Muscle of arm (tissue), 14 donors: ENCODE measurements at places on chromosomes 1 and 21. TPM values are rescaled to one million over a fixed set of nuclear protein-coding genes. Genes with fewer than 3 reads are reported as not detected.
A peak's percentile ranks its signal among the peaks of the same experiment; 100 is the strongest.

DNA sequence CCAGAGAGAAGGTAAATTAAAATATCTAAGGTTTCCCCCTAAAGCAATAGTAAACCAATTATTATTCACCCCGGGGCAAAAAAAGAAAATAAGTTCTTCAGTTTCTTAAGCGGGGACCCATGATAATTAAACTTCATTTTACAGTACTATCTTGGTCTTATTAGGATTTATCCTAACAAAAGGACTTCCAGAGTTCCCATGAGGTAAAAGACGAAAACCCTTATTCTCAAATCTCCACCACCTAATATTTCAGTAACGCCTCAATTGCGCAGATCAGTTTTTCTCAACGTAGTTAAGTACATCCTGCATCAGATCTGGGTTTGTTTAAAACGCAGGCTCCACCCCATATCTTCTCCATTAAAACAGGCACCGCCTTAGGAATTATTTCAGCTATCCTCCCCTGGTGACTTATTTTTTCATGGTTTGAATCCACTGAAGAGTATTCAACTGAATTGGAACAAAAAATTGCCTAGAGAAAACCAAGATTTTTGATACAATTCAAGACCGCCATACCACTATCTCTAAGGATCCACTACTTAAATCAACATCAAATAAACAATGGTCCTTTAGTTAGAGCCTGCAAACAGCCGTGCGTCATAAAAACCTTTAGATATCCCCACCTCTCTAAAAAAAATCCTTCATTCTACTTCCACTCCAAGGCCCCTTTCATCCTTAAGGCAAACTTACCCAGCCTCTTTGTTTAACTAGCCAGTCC lies 1.7 kb downstream of the MCL1 start:
- no peak for DNase-seq

DNA sequence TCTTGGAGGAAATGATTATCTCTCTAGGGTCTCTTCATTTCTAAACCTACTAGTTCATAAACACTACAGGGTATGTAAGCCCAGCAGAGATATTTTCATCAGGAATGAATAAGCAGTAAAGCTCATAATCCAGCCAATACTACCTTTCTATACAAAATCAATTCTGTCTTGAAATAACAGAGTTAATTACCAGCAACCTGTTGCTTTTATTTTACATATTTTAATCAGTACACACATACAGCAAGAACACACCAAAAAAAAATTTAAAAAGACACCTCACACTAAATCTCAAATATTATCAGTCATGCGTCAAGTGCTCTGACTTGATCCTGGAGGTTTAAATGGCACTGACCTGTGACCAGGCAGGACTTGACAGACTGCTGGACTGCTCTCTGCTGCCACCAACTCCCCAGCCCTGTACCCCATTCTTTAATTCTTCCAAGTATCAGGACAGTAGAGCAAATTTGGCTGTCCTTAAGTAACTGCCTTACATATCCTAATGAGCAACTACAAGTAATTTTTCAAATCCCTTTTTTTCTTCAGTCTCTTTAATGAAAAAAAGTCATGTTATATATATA lies 98.5 kb downstream of the CDC42BPA start:
- no peak for DNase-seq

DNA sequence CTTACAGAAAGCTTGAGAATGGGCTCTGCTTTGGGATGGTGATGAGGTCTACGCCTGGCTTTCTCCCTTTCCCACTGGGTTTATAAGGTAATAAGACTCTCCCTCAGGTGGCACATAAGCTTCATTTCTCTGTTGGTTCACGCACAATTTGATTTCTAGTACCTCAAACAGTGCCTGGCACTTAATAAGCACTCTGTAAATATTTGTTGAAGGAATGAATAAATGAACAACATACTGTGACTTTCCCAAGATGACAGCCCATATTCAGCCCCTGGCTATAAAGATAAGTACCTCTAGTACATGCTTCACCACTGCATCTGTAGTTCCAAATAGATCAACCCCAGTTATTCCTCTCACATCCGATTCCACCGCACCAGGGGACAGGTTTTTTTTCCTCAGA lies 17.8 kb downstream of the COPA start:
- DNase-seq: no peak

The CDK18 gene
- polyA plus RNA-seq: 6.9 TPM

DNA sequence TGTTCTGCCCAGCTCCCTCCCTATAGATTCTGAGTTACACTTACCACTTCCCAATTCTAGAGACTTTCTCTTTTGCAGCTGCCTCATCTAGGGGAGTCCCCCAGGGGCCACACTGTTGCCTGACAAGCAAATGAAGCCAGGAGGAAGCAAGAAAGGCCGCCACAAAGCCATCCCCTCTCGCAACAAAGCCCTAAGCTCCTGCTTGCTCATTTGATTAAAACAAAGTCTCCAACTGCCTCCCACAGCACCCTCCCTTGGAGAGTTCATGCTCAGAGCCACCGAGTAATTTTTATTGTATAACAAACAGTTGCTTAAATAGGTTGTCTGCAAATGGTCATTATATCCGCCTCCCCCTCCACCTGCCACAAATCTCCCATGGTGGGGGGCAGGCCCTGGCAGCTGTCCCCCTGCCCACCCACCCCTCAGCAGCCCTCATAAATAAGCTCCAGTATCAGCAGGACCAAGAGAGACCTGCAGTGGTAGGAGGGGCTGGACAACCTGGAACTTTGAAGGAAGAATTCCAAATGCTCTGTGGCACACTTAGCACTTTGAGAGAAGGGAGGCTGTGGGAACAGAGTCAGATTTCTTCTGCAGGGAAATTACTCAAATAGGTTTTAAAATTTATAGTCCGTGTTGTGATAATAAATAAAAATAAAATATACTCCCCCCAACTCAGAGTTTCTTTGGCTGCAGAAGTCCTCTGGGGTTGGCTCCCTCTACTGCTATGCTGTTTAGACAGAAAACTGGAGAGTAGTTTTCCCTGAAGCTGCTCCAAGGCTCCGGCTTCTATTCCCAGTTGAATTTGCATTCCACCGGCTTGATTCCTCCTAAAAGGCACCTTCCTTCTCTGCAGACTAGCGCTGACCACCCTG lies 237.5 kb downstream of the TTLL7 start:
- DNase-seq: peak; percentile 35

DNA sequence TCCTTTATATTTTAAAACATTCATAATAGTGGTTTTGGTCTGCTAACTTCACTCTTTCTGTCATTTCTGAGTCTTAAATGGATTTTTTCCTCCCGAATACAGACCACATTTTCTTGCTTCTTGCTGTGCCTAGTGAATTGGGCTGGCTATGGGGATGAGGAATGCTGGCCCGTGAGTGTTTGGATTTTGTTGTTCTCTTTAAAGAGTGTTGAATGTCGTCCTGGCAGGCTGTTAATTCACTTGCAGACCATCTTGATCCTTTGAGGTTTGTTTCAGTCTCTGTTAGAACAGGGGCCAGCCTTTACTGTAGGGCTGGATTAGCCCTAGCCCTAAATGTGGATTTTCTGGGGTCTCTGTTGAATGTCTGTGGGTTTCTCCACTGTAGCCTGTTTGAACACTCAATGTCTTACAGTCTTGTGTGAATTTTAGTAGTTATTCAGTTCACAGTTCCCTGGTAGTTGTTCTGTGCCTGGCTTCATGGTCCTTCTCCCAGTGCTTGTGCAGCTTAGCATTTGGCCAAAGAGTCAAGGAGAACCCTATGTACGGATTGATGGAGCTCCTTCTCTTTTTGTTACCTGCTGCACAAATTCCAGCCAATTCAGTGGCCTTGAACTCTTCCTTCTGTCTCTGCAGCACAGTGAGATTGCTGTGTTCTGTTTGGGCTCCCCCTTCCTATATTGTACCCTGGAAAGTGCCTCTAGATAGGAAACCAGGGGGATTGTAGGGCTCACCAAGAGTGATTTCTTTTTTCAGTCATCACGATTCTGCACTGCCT lies 95.7 kb downstream of the DYRK1A start:
- no peak for DNase-seq

DNA sequence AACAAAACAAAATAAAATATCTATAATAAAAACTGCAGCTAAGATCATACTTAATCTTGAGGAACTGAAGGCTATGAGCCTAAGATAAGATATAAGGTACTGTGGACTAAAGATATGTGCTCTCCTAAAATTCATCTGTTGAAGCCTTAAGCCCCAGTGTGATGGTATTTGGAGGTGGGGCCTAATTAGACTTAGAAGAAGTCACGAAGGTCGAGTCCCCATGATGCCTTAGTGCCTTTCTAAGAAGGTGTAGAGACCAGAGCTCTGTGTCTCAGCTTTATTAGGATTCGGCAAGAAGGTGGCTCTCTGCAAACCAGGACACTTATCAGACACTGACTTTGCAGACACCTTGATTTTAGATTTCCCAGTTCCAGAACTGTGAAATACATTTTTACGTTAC lies 622.0 kb upstream of the BRINP3 start:
- no peak for DNase-seq

DNA sequence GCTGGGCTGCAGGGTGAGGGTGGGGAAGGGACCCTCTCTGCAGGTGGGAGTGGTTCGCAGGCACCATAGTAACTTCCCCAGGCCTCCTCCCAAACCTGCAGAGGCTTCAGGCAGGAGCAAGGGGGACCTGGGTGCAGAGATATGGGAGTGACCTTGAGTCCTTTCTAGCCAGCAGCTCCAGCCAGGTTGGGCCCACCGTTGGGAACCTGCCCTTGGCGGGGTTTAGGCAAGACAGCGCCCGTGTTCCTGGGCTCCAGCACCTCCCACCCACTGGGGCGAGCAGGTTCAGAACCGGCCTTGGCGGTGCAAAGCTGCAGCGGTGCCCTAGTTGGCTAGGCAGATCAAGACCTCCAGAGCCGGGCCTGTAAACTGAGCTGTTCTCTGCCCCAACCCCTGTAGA lies 2.2 kb upstream of the PRDM16 start:
- no peak for DNase-seq

- DNase-seq: no peak
These were observed 168.6 kb upstream of the FGGY start for GRCh38 chr1:59128239-59128736.

- DNase-seq: no peak
These were observed 93.5 kb upstream of the SIM2 start for GRCh38 chr21:36605426-36605825.

The SLC2A1 gene
- polyA plus RNA-seq: 17.3 TPM

- DNase-seq: no peak
These were observed 20.7 kb upstream of the GNG4 start for GRCh38 chr1:235670157-235670776.

- no peak for DNase-seq
These were observed 43.4 kb downstream of the RPRD2 start for GRCh38 chr1:150407330-150407729.

- DNase-seq: no peak
These were observed 27.0 kb upstream of the ST6GALNAC5 start for GRCh38 chr1:76840278-76840677.

DNA sequence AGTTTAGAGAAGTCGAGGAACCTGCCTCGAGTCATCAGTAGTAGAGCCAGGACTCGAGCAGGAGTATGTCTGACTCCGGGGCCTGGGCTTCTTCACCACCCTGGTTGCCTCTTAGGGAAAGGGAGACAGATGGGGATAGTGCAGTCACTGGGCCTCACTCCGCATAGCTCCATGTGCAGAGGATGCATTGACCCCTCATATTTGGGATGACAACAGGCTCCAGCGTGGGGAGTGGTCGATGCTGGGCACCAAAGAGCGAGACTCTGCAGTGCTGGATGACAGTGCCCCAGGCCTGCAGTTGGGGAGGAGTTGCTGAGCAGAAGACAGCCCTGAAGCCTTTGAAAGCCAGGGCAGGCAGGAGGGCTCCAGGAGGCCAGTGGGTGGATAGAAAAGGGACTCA lies 20.8 kb upstream of the TENT5C start:
- DNase-seq: no peak

DNA sequence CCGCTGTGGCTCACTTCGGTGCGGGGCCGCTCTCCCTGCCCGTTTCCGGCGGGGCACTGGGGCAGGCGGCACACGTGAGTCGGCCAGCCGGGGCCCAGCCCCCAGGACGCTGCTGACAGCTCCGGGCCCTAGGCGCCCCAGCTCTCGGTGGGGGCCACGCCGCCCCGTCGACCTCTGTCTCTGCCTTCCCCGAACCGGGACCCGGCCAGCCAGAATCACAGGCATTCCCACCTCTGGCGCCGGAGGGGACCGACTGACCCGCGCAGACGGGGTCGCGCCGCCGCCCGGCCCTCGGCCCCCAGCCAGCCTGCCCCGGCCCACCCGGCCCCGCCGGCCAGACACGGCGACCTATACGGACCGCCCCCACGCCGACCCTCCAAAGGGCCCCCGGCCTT lies 755 bp downstream of the SCMH1 start:
- peak; percentile 36 for DNase-seq

DNA sequence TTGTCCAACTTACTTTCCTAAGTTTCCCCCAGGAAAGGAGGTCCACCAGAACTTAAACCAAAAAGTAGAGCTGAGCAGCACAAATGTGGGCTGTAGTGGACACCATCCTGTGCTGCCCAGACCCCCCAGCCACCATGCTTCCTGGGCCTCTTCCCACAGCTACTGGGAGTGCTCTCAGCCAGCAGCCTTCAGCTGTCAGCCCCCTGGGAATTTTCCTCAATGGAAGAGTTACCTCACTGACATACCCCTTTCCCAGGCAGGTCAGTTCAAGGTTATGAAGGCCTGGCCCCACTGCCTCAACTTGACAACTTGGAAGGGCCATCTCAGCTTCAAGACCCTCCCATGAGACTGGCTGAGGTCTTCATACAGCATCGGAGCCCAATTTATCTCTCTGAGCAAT lies 47.7 kb downstream of the CDCP2 start:
- no peak for DNase-seq

DNA sequence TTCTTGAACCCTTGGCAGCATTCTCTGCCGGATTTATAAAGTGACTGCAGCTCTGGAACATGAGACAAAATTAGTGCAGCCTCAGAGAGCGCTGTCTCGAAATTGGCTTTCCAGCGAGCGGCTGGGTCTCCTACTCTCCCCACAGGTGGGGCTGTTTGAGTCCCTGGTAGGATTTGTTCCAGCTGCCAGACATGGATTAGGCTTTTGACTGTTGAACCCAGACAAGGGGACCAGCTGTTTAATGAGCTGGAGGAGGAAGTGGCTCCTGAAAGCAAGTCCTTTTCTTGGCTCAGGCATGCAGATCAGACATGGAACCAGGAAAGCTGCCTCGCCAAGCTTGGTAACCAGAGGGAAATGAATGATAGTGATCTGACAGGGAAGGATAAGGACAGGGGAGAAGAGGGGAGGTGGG lies 69.6 kb downstream of the UBIAD1 start:
- DNase-seq: peak; percentile 53

The FAAP20 gene
- 26.6 TPM for polyA plus RNA-seq

DNA sequence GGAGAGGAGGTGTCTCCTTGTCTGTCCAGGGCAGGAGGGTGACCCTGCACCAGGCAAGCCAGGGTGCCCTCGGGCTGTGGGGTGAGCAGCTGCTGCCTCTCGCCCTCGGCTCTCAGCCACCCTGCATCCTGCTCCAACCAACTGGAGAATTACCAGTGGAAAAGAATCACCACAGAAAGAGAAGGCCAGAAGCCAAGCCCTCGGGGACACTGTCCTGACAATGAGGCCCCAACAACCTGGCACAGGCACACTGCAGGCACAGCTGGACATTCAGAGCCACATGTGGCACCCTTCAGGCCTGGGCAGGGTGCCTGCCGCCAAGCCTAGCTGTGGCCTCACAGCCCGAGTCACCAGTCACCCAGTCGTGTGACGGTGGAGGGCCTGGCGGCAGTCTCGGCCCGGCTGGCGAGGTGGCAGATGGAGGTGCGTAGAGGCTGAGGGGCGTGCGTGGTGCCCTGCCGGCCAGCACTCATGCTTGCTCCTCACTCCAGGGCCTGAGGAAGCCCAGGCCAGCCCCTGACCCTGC lies 12.0 kb downstream of the MEGF6 start:
- DNase-seq: no peak
